T-helper 2 cell (primary cell): ENCODE measurements at places on chromosomes 4 and X.

DNA sequence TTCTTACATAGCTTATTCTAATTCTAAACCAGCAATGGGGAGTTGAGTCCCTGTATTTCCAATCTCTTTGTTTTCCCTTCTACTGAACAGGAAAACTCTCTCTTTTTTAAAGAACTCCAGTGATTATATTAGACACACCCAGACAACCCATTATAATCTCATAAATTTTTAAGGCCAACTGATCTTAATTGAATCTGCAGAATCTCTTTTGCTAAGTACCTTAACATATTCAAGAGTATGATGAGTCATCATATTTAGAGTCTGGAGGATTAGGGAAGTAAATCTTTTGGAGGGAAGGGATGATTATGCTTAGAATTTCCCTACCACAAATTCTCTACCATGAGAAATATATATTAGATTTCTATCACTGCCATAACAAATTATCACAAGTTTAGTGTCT, 705.1 kb downstream of the CENPC start:
- no peak for DNase-seq

DNA sequence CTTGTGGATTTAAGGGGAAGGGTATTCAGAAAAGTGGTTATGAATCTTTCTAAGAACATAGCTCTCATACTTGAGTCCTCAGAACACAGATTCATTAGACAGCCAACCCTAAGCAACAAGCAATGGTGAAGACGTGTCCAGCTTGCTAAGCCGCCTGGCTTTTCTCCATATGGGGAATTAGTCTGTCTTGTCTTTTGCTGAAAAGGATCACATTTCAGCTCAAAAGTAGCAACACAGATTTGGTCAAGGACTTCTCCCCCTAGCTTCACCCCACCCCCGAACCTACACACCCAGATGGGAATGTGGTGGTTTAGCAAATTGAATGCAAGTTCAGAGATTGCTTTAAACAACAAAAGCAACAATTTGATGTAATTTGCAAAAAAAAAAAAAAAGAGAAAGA, 103.3 kb upstream of the RASGEF1B start:
- DNase-seq, result no peak

GRCh38 chr4:25313201-25313895, 774 bp downstream of the ZCCHC4 start:
- no peak for DNase-seq

- DNase-seq, result no peak
Observed at GRCh38 chrX:42715701-42716262, 62.2 kb downstream of the PPP1R2C start.

GRCh38 chr4:55255179-55255578, 90.9 kb upstream of the SRD5A3 start:
- no peak for DNase-seq

- no peak for DNase-seq
Observed at GRCh38 chrX:148618470-148619445, 118.3 kb downstream of the AFF2 start.
